ENCODE measurements at places on chromosomes 13 and 19.

DNA sequence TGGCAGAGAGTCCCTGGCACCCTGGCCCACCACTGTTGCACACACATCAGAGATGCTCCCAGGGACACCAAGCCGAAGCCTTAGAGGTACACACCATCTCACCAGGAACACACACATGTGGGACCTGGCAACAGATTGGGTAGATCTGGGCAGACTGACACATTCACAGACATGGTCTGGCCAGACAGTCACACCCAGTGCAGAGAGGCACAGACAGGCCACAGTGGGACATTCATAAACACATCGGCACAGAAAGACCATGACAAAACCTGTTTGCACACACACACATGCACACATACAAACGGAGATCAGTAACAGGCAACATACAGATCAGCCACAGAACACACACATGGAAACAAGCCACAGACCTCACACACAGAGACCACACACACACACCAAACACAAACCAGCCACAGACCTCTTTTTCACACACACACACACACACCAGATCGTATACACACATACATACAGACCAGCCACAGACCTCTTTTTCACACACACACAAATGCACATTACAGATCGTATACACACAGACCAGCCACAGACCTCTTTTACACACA, 6.3 kb upstream of the JUNB start:
- no peak overlapping the region for H3K4me3 ChIP-seq
- no peaks in the 10 kb centered on the region for H3K36me3 ChIP-seq
- peaks cover 49% of the 10 kb centered on the region for H3K4me1 ChIP-seq
- H3K27me3 ChIP-seq: no peaks in the 10 kb centered on the region
- no peak for DNase-seq
- H3K27ac ChIP-seq: peak overlapping the region; percentile 96

GRCh38 chr13:39012608-39013007, 22.0 kb upstream of the STOML3 start:
- peak; percentile 9 for DNase-seq
- H3K27ac ChIP-seq: no peak overlapping the region
- H3K4me1 ChIP-seq: no peaks in the 10 kb centered on the region
- no peaks in the 10 kb centered on the region for H3K27me3 ChIP-seq
- no peak overlapping the region for H3K4me3 ChIP-seq

GRCh38 chr13:85970727-85971126, 171.5 kb upstream of the SLITRK6 start:
- peak; percentile 3 for DNase-seq
- no peaks in the 10 kb centered on the region for H3K4me1 ChIP-seq
- no peaks in the 10 kb centered on the region for H3K36me3 ChIP-seq
- H3K27ac ChIP-seq: no peak overlapping the region

- no peak for DNase-seq
- H3K4me3 ChIP-seq: no peak overlapping the region
Observed at GRCh38 chr19:6413721-6414643, 10.6 kb downstream of the KHSRP start.

DNA sequence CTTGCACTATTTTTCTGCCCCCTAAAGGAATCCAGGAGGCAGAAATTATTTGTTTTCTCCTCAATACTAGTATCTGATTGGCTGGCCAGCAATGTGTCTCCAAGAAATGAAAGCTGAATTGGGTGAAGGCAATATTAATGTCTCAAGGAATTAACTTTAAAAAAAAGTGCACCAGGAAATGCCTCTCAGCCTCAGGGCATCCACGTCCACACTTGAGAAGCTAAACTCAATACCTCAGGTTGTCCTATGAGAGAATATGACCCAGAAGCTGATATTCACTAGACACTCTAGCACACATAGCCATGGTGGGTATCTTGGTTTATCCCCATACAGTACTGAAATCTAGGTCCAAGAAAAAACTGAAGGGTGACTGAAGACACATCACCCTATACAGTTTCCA, 2.1 kb downstream of the ZNF91 start:
- DNase-seq: no peak
- H3K36me3 ChIP-seq: no peaks in the 10 kb centered on the region

GRCh38 chr13:41244556-41244955, 18.8 kb downstream of the MTRF1 start:
- no peak for DNase-seq
- no peaks in the 10 kb centered on the region for H3K27me3 ChIP-seq
- H3K4me1 ChIP-seq: no peaks in the 10 kb centered on the region
- H3K4me3 ChIP-seq: no peak overlapping the region
- no peaks in the 10 kb centered on the region for H3K36me3 ChIP-seq

DNA sequence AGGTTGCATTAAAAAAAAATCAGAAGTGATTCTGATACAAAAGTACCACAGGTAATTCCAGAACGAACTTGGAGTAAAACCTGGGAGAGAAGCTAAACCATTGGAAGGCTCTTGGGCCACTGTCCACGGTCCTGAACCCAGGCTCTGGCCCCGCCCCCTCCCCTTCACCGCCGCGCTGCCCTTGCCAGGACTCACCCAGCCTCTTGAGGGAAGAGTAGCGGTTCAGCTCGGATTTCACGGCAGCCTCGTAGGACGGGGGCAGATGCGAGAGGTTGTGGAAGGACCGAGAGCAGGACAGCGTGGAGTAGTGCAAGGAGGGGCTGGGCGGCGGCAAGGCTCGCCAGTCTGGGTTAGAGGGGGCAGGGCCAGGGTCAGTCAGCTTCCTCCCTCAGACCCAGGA, 5.7 kb downstream of the SHISA7 start:
- no peak overlapping the region for H3K4me3 ChIP-seq
- H3K36me3 ChIP-seq: no peaks in the 10 kb centered on the region
- H3K4me1 ChIP-seq: peaks cover 16% of the 10 kb centered on the region
- DNase-seq: peak; percentile 55
- peaks cover 21% of the 10 kb centered on the region for H3K27me3 ChIP-seq

- H3K4me1 ChIP-seq: peaks cover 11% of the 10 kb centered on the region
- H3K4me3 ChIP-seq: no peak overlapping the region
- no peaks in the 10 kb centered on the region for H3K27me3 ChIP-seq
- no peak for DNase-seq
- H3K27ac ChIP-seq: no peak overlapping the region
Observed at GRCh38 chr19:3190921-3191805, 5.4 kb downstream of the NCLN start.

DNA sequence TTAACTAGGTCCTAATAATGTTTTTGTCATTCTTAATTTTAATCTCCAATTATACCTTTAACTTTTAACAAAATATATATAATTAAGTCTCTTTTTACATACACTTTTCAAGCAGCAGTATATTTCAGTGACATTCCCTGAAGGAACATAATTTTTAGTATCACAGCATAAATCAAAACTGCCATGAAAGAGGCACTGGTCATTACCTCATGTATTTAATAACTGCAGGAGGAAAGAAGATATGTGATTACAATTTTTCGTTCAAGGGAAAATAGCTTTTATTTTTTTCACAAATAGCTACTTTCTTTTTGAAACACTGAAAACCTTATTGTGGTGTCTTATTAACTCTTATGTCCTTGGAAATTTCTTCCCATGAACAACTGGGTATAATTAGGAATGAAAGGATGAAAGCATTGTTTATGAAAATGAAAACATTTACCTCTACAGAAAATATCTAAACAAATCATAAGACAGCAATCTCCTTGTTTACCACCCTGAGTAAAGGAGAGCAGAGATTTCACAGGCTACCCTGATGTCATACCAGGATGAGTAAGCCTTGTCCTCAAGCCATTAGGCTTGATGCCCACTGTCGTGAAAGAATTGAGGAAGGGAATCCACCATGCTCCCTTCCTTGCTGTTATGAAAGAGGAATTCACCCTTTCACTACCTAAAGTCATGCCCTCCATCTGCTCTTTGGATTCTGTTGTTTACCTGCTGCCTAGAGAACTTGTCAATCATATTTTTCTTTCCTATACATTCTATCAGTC, 877.2 kb upstream of the PCDH20 start:
- no peak for DNase-seq
- H3K4me1 ChIP-seq: no peaks in the 10 kb centered on the region
- no peak overlapping the region for H3K4me3 ChIP-seq
- H3K27ac ChIP-seq: no peak overlapping the region
- no peaks in the 10 kb centered on the region for H3K27me3 ChIP-seq

GRCh38 chr13:43119206-43119605, 95.8 kb downstream of the DNAJC15 start:
- H3K36me3 ChIP-seq: no peaks in the 10 kb centered on the region
- H3K27ac ChIP-seq: no peak overlapping the region
- DNase-seq: no peak
- H3K27me3 ChIP-seq: no peaks in the 10 kb centered on the region
- no peak overlapping the region for H3K4me3 ChIP-seq

DNA sequence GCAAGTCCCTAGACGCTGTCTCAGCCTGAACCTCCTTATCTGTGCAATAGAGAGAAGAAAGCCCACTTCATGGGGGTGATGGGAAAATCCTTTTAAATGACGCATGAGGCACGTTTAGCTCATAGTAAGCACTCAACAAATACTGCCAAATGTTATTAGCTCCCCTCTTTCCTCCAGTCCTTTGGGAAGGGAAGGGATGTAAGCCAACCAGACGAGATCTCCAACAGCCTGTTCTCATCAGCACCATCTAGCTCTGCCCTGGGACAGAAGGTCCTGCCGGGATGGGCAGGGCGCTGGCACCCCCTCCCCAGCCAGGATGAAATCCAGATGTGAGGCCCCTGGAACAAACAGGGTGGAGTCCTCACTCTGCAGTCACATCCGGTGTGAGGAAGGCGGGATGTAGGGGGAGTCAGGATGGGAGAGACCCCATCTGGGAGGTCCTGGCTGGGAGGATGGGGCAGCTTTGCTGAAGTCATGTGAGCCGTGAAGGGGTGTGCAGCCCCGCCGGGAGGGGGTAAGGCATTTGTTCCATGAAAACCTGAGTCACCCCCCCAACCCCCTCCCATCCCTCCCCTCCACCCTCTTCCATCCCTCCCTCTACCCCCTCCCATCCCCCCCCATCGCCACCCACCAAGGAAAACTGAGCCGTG, 4.6 kb downstream of the S1PR2 start:
- no peaks in the 10 kb centered on the region for H3K27me3 ChIP-seq
- no peaks in the 10 kb centered on the region for H3K4me1 ChIP-seq
- DNase-seq: no peak
- no peak overlapping the region for H3K4me3 ChIP-seq
- no peaks in the 10 kb centered on the region for H3K36me3 ChIP-seq

- no peak for DNase-seq
- H3K36me3 ChIP-seq: no peaks in the 10 kb centered on the region
- H3K27ac ChIP-seq: no peak overlapping the region
- H3K4me3 ChIP-seq: no peak overlapping the region
- no peaks in the 10 kb centered on the region for H3K27me3 ChIP-seq
- no peaks in the 10 kb centered on the region for H3K4me1 ChIP-seq
Observed at GRCh38 chr13:48862572-48862971, 113.1 kb upstream of the FNDC3A start.

GRCh38 chr13:113592571-113592970, 8.0 kb downstream of the TFDP1 start:
- H3K36me3 ChIP-seq: peaks cover 35% of the 10 kb centered on the region
- H3K27ac ChIP-seq: no peak overlapping the region
- no peak for DNase-seq
- no peaks in the 10 kb centered on the region for H3K27me3 ChIP-seq
- no peak overlapping the region for H3K4me3 ChIP-seq

GRCh38 chr13:40059540-40060232, 404.2 kb downstream of the COG6 start:
- H3K4me3 ChIP-seq: no peak overlapping the region
- H3K27me3 ChIP-seq: no peaks in the 10 kb centered on the region
- H3K27ac ChIP-seq: no peak overlapping the region
- peaks cover 42% of the 10 kb centered on the region for H3K4me1 ChIP-seq
- H3K36me3 ChIP-seq: no peaks in the 10 kb centered on the region

DNA sequence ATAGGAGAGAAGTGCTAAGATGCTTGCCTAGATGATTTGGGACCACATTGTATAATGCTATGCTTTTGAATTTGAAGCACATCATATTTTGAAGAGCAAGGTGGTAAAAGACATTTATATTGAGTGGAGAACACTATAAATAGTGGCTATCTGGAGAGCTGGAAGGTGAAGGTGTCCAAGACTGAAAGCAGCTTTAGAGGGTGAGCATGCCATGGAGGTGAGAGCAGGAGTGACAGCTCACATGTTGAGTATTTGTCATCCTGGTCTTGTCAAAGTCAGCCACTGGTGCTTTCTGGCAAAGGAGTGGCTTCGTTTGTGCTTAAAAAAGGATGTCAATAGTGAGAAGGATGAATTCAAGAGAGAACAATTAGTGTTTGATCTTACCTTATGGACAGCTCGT, 225.9 kb downstream of the COG6 start:
- H3K4me3 ChIP-seq: no peak overlapping the region
- no peak for DNase-seq
- no peaks in the 10 kb centered on the region for H3K36me3 ChIP-seq
- no peaks in the 10 kb centered on the region for H3K4me1 ChIP-seq

DNA sequence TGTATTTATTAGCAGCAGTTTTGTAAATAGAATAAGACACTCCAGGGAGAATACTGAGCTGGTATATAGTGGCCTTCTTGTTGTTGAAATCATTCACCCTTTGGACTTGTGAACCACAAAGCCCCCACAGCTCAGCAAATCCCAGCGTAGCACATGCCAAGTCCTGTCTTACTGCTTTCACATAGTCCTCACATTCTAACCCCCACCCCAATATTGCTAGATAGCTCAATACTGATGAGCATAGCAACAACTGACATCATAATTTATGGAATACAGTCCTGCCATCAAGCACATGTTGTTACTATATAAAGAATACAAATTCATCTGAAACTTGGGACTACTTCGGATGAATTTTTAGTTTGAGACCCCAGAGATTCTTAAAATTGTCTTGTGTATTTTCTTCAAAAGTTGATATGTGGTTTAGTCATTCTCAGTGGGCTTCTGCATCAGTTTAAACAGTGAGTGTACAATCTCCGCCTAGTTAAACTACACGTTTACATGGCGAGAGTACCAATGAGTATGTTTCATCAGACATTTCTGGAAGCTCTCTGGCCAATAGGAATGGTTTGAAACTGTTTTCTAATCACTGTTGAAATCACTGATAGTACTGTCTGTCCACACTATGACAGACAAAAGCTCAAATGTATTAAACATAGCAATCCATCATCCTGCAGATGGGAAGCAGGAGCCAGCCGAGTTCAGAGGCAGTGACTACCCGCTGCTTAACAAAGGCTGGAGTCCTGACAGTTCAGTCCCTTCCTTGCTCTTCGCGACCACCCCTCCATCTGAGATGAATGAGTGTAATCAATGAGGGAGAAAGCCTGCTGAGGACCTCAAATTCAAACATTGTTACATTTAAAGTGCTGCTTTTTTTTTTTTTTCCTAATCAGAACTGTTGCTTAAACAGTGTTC, 15.2 kb downstream of the DACH1 start:
- peaks cover 14% of the 10 kb centered on the region for H3K27me3 ChIP-seq
- H3K27ac ChIP-seq: no peak overlapping the region
- DNase-seq: no peak
- no peak overlapping the region for H3K4me3 ChIP-seq
- no peaks in the 10 kb centered on the region for H3K4me1 ChIP-seq

GRCh38 chr19:48340995-48341394, 15.6 kb downstream of the EMP3 start:
- H3K4me1 ChIP-seq: no peaks in the 10 kb centered on the region
- no peak overlapping the region for H3K4me3 ChIP-seq
- H3K27me3 ChIP-seq: no peaks in the 10 kb centered on the region
- no peak for DNase-seq
- H3K27ac ChIP-seq: no peak overlapping the region
- no peaks in the 10 kb centered on the region for H3K36me3 ChIP-seq

GRCh38 chr13:113743366-113744195, 15.4 kb upstream of the TMEM255B start:
- no peak for DNase-seq
- H3K4me3 ChIP-seq: no peak overlapping the region
- no peaks in the 10 kb centered on the region for H3K36me3 ChIP-seq
- no peak overlapping the region for H3K27ac ChIP-seq
- H3K27me3 ChIP-seq: no peaks in the 10 kb centered on the region

- DNase-seq: no peak
- no peak overlapping the region for H3K27ac ChIP-seq
- H3K4me3 ChIP-seq: no peak overlapping the region
- peaks cover 51% of the 10 kb centered on the region for H3K27me3 ChIP-seq
Observed at GRCh38 chr19:51564791-51565190, 6.3 kb upstream of the ZNF175 start.

Measured in A673 (cell line).